Stimulated activated CD8-positive, alpha-beta memory T cell treated with anti-CD3 and anti-CD28 coated beads, Interleukin-7, amount 100 ng/mL, for 48 hours (primary cell): ENCODE measurements at places on chromosomes 11 and 22.
A peak's percentile ranks its signal among the peaks of the same experiment; 100 is the strongest.

- no peak for DNase-seq
Measured at GRCh38 chr11:108346451-108346850, 120.9 kb downstream of the C11orf65 start.

DNA sequence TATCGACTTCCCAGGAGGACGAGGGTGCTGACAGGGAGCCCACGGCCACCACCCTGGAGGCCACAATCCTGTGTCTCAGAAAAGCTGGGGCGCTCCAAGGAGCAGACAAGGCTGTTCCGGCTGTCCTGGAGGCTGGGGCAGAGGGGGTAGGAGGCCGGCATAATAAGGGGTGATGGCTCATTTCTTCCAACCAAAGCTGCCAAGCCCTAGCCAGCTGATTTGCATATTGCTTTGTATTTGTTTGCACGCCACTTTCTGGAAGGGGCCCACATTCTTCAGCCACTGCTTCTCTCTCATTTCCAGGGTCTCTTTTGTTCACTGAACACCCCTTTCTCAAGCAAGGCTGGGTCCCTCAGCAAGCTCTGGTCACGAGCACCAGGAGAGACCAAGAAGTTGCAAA is 4.7 kb downstream of the PDE2A start:
- no peak for DNase-seq

- DNase-seq = no peak
Measured at GRCh38 chr11:73185680-73186293, 32.3 kb upstream of the P2RY2 start.

GRCh38 chr11:44889266-44889665 is 61.4 kb downstream of the TP53I11 start:
- DNase-seq = no peak

GRCh38 chr11:65334696-65335295 is 1.1 kb downstream of the DPF2 start:
- no peak for DNase-seq

DNA sequence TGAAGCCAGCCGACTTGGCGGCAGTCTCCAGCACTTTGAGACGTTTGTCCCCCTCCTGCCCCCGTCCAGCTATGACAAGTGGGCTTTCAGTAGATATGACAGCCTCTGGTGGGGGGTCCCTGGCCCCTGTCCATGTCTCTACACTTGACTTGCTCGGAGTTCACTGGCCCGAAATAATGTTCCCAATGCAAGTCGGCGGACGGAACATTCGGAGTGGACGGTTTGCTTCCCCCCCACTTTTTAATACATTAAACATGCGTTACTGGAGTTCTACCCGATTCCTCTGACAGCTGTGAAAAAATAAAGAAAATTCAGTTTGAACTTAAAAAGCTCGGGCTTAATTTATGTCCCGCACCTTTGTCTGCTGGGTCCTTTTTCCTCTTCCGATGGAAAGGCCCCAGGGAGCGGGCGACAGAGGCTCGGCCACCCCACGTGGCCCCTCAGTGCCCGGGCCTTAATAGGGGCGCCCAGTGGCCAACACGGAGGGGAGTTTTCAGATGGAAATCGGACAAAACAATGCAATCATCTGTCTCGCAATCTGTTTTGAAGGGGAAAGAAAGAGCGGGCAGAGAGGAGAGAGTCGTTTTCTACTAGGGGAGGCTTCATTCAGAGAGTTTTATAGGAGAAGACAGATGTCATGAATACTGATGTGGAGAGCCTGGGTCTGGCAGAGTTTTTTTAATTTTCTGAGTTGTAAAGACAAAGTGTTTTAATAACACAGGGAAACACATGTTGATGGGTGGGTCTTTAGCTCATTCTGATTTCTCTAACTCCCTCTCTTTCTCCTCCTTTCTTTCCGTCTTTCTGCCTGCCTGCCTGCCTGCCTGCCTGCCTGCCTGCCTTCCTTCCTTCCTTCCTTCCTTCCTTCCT is 50.2 kb downstream of the SMIM38 start:
- DNase-seq = no peak

- peak; percentile 85 for DNase-seq
Measured at GRCh38 chr22:43812149-43812842, at the start of gene EFCAB6. TSS of gene EFCAB6 (minus strand) at chr22:43812305. CDS start at chr22:43782318, 29,987 bp downstream.

DNA sequence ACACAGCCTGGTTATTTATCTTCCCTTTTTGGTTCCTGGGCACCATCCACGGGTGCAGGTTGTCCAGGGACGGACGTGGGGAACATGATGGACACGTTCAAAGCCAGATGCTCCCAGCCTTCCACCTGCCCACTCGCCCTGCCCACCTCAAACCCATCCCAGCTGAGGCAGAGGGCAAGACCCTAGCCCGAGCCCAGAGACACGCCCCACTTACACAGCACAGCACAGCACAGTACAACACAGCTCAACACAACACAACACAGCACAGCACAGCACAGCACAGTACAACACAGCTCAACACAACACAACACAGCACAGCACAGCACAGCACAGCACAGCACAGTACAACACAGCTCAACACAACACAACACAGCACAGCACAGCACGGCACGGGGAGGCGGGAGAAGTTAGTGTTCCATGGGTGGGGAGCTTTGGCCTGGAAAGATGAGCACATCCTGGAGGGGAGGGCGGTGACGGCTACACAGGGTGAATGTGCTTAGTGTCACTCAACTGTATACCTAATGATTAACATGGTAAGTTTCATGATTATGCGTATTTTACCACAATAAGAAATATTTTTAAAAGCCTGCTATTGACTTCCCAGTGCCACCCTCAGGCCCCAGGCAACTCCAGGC is 1507.5 kb downstream of the BRD1 start:
- no peak for DNase-seq

- no peak for DNase-seq
Measured at GRCh38 chr22:30626413-30626812, 9.2 kb upstream of the SLC35E4 start.

DNA sequence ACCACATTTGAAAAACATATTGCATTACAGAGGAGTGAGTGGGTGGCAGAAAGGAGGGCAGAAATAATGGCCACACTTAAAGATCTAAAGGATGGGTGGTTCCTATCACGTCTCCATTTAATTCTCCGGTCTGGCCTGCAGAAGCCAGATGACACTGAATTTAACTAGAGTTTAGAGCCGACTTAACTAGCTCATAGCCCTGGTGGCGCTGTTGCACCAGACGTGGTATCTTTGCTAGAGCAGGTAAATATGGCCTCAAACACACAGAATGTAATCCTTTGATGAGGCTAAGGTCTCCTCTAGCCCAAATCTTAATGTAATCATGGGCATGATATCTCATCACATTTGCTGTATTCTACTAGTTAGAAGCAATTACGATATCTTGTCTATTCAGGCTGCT is 51.5 kb upstream of the GAL start:
- DNase-seq = no peak

- no peak for DNase-seq
Measured at GRCh38 chr11:65204646-65205601, 23.2 kb downstream of the CAPN1 start.

GRCh38 chr11:109785714-109786113 is 307.5 kb upstream of the ZC3H12C start:
- DNase-seq = no peak

GRCh38 chr11:95252586-95252985 is 21.6 kb upstream of the SESN3 start:
- no peak for DNase-seq

GRCh38 chr11:129950101-129951091 is 52.2 kb downstream of the PRDM10 start:
- DNase-seq = no peak

GRCh38 chr11:127643268-127644058 is 642.9 kb upstream of the KIRREL3 start:
- DNase-seq = no peak

- DNase-seq = no peak
Measured at GRCh38 chr11:83681906-83682610, 395.9 kb upstream of the CCDC90B start.

DNA sequence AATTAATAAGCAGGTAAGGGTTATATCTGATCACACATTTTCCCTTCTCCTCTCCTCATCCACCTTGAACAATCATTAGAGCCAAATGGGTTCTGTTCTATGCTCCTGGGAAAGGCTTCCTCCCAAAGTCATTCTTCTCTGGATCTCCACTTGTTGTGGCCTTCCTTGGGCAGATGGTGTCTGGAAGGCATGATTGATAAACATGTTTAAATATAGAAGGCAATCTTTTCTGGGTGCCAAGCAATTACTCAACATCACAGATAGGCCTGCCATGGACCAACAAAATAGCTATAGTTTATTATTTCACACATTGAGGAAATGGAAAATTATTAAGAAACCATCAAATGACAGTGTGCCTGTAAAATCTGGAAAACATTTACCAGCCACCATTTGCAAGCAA is 73.5 kb downstream of the KCNA4 start:
- DNase-seq = no peak

- DNase-seq = no peak
Measured at GRCh38 chr22:35599364-35599763, 17.8 kb downstream of the MB start.

GRCh38 chr22:31075961-31076360 is 5.2 kb upstream of the SMTN start:
- DNase-seq = no peak

- no peak for DNase-seq
Measured at GRCh38 chr11:102722821-102723220, 1.9 kb downstream of the MMP8 start.

- no peak for DNase-seq
Measured at GRCh38 chr22:28674121-28674563, 5.5 kb downstream of the TTC28 start.
